ENCODE measurements at places on chromosomes 4 and X.

GRCh38 chr4:16897991-16898827, at the start of gene LDB2:
LDB2 (minus strand) TSS chr4:16898645.
- DNase-seq: no peak

GRCh38 chrX:7746856-7747255, 96.1 kb upstream of the VCX start:
- no peak for DNase-seq

DNA sequence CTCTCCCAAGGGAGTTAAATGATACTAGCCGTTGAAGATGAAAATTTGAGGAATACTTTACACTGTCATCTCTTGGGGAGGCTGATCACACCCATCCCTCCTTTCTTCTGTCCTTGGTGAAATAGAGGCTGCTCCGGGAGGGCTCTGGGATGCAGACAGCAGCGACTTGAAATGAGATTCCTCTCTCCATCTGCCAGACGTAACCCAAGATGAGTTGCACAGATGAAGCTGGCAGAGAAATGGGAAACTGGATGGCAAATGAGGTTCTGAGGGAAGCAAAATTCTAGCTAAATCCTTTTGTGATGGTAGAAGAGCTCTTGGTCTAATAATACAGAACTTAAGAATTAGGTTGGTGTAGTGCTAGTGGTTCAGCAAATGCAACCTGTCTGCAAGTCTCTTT, 201.4 kb downstream of the AASDH start:
- no peak for DNase-seq

DNA sequence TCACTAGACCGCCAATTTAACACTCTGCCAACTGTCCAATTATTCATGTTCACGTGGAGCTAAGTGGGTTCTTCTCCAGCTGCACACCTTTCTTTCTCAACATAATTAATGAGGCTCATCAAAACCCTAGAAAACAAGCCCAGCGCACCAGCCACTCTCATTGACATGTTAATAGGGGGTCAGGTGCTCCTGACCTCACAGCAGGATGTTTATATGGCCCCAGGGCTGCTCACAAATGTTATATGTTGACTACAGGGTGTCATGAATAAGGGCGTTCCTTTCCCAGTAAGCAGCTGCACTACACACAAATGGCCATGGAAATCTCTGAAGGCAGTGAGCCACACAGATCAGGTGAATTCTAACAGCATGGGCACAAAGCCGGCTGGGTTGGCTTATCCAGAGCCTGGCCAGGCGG, 209.8 kb downstream of the MGST2 start:
- no peak for DNase-seq

DNA sequence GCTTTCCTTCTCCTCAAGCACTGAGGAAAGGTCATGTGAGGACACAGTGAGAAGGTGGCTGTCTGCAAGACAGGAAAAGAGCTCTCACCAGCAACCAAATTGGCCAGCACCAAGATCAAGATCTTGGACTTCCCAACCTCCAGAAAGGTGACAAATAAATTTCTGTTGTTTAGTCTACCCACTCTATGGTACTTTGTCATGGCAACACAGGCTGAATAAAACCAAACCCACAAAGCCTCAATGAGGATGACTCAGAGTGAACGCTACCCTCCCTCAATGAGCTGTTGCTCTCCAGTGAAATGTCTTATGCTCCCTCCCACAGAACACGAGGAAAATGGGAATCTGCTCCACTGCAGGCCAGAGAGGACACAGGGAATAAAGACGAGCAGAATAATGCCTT, 244.1 kb downstream of the RAB28 start:
- peak; percentile 11 for DNase-seq

GRCh38 chrX:81708487-81708886, 506.6 kb downstream of the SH3BGRL start:
- no peak for DNase-seq

DNA sequence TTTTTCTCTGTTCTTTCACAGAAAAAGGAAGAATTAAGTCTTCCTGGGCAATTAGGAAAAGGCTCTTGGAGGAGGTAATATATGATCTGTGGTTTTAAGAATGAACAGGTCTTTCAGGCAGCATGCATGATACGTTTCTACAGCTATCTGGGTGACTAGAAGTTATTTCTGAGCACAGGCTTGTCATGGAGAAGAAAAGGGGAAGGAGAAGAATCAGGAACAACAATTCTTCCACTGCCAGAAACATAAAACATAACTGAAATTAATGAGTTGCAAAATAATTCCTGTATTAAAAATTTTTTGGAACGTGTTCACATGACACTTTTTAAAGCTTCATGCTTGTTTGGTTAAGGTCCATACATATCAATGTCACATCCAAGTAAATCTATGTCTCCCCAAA, 17.7 kb upstream of the STIM2 start:
- DNase-seq: no peak

DNA sequence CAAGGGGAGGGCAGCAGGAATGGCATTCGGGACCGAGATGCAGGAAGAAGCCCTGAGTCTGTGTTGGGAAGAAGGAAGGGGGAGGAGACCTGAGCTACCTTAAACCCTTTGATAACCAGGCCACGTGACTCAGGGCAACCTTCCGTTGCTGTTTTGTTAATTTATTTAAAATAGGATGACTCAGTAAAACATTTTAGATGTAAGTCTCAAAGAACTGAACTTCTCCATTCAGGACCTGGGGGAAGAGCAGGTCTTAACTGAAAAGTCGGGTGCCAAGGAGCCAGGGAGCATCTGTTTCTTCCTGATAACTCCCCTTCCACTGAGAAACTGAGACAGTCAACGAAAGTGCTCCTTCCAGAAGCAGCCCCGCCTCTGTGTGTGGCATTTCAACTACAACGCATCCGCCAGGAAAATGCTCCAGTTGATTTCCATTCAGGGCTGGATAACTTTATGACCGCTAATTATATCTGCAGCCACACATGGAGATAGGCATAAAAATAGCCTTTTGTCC, 88.0 kb downstream of the IRF2 start:
- DNase-seq: no peak

DNA sequence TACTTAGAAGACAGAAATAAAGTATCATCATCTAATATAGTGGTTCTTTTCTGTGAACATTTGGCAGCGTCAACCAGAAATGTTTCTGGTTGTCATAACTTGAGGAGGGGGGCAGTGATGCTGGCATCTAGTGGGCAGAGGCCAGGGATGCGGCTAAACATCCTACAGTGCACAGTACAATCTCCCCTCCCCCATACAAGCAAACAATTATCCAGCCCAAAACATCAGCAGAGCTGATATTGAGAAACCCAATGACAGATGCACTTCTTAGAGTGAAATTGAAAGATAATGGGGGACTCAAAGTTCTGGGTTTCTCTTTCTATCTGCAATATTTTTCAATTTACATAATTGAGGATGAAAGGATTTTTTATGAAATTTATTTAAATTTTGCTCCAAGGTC, 1.9 kb upstream of the EIF1AX start:
- no peak for DNase-seq

- DNase-seq: no peak
These were observed 46.0 kb upstream of the MAGED1 start for GRCh38 chrX:51847463-51847862.

DNA sequence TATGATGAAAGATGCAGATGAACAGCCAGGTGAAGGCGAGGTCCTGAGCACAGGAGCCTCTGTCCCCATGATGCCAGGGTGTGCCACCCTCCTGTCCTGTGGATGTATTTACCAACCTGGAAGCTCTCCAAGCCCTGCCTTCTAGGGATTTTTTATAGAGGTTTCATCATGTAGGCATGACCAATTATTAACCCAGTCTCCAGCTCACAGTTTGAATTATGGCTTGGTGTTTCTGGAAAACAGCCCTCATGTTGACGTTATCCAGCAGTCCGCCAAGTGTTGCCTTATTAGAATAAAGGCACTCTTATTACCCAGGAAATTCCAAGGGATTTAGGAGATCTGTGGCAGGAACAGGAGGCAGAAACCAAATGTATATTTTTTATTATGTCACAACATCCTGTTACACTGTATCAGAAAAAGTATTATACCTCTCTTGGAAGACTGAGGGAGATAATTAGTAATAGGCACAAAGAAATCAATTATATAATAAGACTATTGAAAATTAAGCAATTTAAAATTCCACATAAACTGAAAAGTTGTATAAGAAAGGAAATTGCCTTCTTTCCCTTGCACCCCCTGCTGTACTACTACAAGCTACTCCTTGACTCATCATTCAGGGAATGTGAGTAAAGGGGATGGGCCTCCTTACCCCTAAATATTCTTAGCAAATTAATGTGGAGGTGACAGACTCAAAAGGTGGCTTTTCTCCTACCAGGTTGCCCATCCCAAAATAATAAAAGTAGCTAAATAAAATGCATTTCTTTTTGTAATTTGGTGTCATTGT, 129.6 kb downstream of the ZNF330 start:
- DNase-seq: no peak

- DNase-seq: no peak
These were observed 1197.3 kb downstream of the TECRL start for GRCh38 chr4:63211776-63212479.

- DNase-seq: no peak
These were observed 124.2 kb upstream of the MSX1 start for GRCh38 chr4:4735136-4735750.

DNA sequence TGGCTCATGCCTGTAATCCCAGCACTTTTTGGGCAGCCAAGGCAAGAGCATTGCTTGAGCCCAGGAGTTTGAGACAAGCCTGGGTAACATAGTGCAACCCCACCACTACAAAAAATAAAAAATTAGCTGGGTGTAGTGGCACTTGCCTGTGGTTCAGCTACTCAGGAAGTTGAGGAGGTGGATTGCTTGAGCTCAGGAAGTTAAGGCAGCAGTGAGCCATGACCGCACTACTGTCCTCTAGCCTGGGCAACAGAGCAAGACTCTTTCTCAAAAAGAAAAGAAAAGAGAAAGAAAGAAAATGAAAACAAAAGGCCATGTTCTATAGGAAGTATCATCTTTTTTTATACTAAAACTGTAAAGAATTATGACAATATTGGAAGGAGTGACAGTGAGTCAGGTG, 38.5 kb downstream of the NEK1 start:
- no peak for DNase-seq

- DNase-seq: no peak
These were observed 66.6 kb downstream of the MTMR1 start for GRCh38 chrX:150759568-150760416.
